ENCODE measurements at places on chromosomes 6 and 20.

DNA sequence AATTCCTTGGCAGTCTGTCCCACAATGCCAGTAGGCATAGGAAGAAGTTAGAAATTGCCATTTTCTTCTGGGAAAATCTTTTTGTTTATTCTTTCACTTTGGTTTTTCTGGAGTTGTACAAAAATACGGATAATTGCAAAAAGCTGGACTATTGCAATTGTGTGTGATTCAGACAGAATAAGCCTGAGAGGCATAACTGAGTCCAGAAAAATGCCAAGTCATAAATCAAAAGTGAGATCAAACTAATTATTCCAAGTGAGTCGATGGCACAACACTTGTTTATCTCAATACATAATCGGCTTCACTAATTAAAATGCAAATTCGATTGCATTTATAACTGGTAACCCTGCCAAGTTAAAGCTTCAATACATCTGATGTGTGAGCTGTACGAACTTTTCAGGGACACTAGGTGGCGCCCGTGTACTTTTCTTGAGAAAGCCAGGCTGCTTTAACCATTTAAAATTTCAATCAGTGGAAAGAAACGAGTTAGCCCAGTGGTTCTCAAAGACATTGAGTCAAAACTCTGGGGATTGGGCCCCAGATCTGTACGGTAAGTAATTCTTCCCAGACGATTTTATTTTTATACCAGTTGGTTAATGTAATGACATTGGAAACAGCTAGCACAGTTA, 102.6 kb downstream of the LAMP5 start:
- peak; percentile 45 for DNase-seq

- DNase-seq: no peak
Measured at GRCh38 chr6:151958332-151958731, 150.8 kb downstream of the ESR1 start.

GRCh38 chr20:24304291-24304690, 165.1 kb upstream of the SYNDIG1 start:
- DNase-seq: no peak

- DNase-seq: no peak
Measured at GRCh38 chr6:70531133-70531532, 35.6 kb upstream of the SDHAF4 start.

DNA sequence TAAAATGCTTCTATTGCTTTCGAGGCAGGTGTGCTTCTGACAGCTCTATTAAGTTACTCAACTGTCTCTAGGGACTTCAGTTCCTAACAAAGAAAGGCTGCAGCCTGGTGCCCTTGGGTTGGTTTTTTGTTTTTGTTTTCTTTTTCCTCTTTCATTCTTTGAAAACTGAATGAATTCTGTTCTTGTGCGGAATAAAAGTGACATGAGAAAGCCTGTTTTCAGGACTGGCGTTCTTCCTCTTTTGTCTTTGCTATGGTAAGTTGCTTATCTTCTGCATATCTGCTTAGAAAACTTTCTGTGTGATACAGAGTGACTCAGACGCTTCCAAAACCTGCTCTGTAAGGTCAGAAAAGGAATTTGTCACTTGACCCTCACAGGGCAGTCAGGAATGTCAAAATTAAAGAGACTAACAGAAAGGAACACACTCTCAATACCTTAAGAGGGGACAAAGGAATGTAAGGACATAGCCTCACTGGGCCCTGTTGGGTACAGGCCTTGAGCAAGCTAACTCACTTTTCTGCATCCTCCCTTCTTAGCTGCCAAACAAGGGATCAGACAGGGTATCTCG, 56.2 kb upstream of the NHSL1 start:
- peak; percentile 49 for DNase-seq

- DNase-seq: peak; percentile 30
Measured at GRCh38 chr6:125931733-125932450, 24.7 kb upstream of the HINT3 start.

DNA sequence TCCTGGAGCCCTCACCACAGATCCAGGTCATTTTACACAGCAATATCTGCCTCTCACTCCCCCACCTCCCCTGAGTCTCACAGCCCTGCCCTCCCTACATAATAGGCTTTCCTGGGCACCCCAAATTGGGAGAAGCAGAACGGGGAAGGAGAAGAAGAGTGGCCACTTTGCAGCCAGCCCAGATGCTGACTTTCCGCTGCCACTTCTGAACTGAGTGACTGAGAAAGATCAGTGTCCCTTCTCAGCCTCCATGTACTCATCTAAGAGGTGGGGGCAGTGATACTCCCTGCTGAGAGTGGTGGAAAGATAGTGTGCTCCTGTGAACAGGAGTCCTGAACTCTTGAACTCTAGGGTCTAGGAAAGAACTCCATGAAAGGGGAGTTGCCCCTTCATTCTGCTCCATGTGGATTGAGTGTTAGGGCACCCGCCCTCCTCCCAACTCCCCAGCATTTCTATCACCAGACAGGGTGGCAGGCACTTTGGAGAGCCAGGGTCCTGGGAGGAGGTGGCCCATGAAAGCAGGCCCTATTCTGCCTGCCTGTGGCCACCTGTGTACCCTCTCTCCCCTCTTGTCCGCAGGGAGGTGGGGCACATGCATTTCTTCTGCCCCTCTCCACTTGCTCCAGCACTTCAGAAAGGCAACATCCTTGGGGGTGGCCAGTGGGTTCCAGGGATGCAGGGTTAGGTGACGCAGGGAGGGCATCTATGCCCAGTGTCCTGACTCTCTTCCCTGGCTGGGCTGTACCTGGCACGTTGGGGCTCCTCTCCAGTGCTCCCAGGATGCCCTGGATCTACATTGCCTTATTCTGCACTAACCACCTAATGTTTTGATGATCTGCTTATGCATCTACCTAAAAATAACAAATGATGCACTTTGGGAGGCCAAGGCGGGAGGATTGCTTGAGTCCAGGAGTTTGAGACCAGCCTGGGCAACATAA, 38.3 kb upstream of the MRPS18A start:
- DNase-seq: no peak

GRCh38 chr20:54023406-54023805, 47.0 kb downstream of the BCAS1 start:
- DNase-seq: no peak

GRCh38 chr6:11685481-11686093, 93.0 kb downstream of the ADTRP start:
- DNase-seq: peak; percentile 58

DNA sequence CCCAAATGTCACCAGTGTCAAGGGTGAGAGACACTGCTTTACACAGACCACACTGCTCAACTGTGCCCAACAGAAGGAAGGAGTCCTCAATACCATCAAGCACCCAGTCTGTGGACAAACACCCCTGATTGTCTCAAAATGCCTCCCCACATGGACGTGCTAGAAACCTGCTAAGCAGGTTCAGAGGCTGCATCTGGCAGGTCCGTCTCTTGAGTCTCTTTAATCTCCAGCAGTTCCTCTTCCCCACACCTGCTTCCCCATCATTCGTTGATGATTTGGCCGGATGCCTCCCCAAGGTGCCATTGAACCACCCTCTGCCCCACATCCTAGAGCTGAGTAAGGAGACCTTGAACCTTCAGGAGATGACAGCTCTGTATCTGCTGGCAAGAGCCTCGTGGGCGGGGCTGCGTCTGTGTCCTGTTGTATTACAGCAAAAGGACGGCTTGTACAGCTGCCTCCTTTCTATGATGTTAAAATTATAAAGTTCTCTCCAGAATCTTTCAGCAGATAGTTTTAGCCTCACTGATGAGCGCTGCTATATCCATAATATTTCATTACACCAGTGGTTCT, 179.2 kb downstream of the PREX1 start:
- no peak for DNase-seq

DNA sequence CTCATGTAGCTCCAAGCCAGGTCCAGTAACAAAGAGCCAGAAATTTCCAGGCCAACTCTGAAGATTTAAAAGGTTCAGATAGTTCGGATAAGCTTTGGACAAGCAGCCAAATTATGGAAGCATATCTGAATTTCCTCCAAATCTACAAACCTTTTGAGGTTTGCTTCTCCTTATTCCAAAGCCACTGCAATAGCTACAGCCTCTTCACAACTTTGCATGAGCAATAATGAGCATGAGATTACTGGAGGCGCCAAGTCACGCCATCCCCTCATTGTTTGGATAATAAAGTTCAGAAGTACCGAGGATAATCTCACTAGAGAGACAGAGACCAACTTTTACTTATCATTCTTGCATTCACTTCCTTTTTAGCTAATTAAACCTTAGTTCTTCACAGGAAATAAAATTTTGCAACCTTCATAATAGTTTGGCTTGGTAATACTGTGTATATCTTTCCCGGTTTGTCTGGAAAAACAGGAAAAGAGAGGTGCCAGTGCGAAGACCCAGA, 329.6 kb upstream of the RSPO3 start:
- no peak for DNase-seq

- no peak for DNase-seq
Measured at GRCh38 chr20:23926526-23926880, 47.0 kb upstream of the CST5 start.

- no peak for DNase-seq
Measured at GRCh38 chr20:32576560-32576959, 8.6 kb downstream of the NOL4L start.

- DNase-seq: no peak
Measured at GRCh38 chr20:22770241-22770800, 185.9 kb upstream of the FOXA2 start.

GRCh38 chr6:40640599-40641227, 53.5 kb upstream of the LRFN2 start:
- no peak for DNase-seq

- DNase-seq: peak; percentile 44
Measured at GRCh38 chr6:53165293-53165692, 16.7 kb upstream of the GCM1 start.

DNA sequence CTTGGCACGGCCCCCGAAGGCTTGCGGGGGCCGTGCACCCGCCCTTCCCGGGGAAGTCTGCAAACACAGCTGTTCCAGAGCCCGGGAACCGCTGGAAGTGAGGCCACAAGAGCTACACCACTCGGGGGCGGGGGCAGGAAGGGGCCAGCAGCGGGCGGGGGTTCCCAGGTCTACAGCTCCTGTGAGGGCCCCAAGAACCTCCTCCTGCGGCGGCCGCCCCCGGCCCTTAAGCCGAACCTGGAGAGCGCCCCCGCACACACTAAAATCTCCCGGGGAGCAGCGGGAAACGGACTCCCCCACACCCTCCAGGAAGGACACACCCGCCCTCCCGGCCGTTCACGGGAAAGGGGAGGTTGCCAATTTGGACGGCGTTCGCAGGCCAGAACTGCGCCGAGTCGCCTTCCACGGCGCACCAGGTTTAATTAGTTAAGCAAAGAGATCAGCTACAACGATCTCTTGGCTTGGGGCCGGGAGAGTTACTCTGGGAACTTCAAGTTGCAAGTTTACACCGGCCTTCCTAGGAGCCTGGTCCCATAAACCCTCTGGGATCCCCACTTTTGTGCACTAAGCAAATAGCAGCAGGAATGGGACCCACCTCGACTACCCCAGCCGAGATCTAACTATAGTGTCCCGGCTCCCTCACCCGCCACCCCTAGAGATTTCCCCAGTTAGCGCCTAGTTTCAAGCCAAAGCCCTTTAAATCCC, 1.7 kb downstream of the JAG1 start:
- peak; percentile 52 for DNase-seq

DNA sequence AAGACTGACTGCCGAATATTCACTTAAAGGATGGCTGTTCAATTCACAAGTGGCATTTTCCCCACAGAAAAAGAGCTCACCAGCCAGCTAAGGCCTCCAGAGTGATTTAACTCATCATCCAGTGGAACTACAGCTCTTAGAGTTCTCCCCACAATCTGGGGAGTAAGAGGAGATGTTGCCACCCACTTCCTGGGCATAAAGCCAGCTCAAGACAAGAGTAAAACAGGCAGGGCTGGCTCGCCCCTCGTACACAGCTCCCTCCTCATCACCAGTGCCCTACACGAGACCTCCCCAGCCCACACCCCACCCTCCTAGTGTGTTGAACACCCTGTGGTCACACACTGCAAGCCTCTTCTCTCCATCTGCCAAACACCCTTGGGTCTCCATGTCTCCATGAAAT, 47.2 kb upstream of the IPCEF1 start:
- DNase-seq: peak; percentile 55

DNA sequence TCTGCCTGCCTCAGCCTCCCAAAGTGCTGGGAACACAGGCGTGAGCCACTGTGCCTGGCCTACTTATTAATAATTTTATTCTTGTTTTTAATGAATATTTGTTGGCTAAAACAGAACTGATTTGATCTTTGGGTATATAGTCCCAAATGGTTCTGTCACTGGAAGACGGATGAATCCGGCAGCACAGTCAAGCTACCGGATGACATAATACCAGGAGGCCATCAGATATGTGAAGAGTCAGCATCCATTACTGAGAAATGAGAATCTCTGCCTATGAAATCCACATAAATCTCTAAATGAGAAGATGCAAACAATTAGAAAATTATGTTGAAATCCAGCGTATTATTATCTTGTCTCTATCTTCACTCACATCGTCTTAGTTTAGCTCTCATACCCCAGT, 263.0 kb downstream of the EYA4 start:
- no peak for DNase-seq

DNA sequence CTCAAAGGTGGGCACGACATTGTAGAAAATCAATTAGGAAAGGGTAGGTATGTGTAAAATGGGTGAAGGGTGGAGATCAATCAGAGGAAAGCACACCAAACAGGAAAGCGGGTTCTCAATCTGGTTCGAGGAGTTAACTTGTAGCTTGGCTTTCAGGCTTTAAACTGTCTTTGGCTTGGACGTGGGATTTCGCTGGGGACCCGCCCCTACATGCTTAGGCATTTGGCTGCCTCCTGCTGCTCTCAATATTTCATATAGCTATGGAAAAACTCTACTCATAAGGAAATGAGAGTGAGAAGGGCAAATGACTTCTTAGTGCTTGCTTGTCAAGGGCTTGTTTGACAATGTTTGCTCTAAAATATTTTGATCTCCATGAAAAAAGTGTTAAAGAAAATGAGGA, 38.1 kb upstream of the PDE7B start:
- no peak for DNase-seq

- peak; percentile 67 for DNase-seq
Measured at GRCh38 chr6:36938536-36938935, 16.0 kb upstream of the PI16 start.

- DNase-seq: no peak
Measured at GRCh38 chr6:7559196-7559595, 17.7 kb downstream of the DSP start.

GRCh38 chr6:72132427-72132826, 246.1 kb downstream of the RIMS1 start:
- DNase-seq: no peak

GRCh38 chr6:67663105-67663895, 971.8 kb upstream of the ADGRB3 start:
- no peak for DNase-seq

- DNase-seq: no peak
Measured at GRCh38 chr6:156851454-156851921, 74.3 kb downstream of the ARID1B start.
